Stimulated activated CD8-positive, alpha-beta memory T cell treated with anti-CD3 and anti-CD28 coated beads, Interleukin-15, amount 100 ng/mL, for 4 hours (primary cell): ENCODE measurements at places on chromosomes 12 and 14.

DNA sequence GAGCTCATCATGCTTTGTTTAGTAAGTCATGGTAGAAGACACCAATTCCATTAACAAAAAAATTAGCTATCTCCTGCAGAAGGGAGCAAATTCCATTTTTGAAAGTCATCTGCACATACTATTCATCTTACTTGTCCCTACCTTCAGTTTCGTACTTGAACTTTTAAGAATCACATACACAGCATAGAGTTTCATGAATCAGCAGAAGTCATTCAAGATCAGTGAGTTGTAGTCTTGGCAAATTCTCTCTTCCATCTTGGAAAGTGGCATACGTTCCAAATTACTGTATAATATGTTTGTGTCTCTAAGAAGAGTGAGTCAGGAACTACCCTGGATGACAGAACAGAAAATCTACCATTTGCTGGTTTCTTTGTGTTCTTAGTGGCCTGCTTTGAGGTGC is 14.1 kb downstream of the VRK1 start:
- DNase-seq: no peak

DNA sequence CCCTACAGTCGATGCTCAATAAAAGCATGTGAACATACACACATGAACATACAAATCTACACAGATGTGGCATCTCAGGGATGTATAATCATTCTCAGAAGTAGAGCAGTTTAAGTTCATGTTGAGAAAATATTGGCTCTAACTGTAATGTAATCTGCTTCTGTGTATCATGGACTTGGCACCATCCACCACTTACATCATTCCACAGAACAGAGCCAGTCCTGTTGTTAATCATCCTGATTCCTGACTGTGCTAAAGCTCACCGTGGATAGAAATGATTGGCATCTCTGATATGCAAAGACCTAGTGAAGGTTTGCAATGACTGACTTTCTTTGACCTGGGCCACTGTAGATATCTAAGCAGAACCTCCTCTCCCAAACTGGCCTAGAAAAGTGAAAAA is 1141.3 kb downstream of the BCL11B start:
- no peak for DNase-seq

GRCh38 chr12:52245962-52246569 is 13.0 kb downstream of the KRT7 start:
- DNase-seq: no peak

- DNase-seq: no peak
These were observed 211.4 kb upstream of the RTL1 start for GRCh38 chr14:101114726-101115515.

DNA sequence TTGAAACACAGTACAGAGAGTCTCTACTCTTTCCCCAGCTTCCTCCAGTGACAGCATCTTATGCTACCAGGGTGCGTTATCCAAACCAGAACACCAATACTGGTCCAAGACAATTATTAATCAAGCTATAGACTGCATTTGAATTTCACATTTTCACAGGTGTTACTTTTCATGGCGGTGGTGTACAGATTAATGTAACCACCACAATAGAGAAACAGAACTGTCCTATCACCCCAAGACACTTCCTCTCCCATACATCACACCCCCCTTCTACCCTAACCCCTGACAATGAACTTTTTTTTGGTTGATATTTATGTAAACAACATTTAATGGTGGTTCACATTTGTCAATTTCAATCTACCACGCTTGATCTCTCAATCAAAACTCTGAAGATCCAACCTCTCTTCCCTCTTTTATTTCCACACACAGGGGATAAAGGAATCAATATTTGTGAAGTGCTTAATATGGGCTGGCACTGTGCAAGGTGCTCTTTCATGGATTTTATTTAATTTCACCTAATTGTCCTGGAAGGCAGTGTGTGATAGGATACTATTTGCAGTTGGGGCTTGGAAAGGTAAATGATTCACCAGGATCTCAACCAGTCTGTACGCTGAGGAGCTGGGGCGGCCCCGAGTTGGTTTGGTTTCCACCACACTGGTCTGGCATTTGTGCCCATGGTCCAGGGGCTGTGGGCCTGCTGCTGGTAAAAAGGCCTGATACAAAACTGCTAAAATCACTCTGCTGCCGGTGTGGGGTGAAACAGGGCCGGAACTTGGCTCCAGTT is 54.6 kb upstream of the DICER1 start:
- no peak for DNase-seq

DNA sequence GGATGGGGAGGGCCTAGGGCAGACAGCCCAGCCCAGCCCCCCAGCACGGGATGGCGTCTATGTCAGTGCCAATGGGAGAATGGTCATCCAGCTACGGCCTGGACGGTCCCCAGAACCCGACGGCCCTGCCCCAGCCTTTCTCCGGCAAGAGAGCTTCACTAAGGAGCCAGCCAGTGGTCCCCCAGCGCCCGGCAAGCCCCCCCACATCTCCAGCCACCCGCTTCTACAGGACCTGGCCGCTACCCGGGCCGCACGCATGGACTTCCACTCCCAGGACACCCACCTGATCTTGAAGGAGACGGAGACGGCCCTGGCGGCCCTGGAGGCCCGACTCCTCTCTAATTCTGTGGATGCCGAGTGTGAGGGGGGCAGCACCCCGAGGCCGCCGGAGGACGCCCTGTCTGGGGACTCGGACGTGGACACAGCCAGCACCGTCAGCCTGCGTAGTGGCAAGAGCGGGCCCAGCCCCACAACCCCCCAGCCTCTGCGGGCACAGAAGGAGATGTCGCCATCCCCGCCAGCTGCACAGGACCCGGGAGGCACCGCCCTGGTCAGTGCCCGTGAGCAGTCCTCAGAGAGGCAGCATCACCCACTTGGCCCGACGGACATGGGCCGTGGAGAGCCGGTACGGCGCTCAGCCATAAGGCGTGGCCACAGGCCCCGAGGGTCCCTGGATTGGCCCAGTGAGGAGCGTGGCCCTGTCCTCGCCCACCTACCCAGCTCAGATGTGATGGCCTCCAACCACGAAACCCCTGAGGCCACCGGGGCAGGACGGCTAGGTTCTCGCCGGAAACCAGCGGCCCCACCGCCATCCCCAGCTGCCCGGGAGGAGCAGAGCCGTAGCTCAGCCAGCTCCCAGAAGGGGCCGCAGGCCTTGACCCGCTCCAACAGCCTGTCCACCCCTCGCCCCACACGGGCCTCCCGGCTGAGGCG is 21.9 kb downstream of the CEP170B start:
- DNase-seq: no peak

GRCh38 chr14:94373708-94374107 is 14.7 kb downstream of the SERPINA1 start:
- DNase-seq: no peak

DNA sequence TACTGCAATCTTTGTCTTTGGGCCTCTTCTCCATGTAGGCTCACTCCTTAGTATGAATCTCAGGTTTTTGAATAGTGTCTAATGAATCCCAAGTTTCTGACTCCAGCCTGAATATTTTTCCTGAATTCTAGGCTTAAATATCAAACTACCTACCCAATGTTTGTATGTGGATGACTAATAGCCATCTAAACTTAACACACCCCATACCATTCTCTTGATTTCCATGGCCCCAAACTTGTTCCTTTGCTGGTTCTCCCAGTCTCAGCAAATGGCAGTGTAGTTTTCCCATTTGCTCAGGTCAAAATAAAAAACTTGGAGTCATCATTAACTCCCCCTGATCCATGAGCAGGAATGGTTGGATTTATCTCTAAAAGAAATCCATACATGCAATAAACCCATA is 18.8 kb upstream of the SDR39U1 start:
- DNase-seq: no peak

- no peak for DNase-seq
These were observed 438.3 kb upstream of the MDGA2 start for GRCh38 chr14:48113713-48114112.

GRCh38 chr12:91627225-91627624 is 444.6 kb upstream of the DCN start:
- DNase-seq: no peak

DNA sequence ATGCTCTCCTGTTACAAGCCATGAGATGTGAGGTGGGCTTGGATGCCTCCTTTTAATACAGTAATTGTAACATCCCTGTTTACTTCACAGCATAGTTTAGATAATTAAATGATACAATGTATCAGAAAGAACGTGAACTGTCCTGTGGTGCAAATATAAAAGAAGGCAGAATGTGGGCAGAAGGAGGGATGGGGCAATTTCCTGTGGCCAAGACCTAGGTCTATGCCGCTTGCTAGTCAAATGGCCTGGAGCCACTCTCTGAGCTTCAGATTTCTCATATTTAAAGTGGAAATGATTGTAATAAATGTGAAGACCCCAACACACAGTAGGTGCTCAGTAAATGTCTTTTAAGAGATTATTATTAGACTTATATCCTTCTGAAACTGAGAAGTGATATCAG is 24.0 kb upstream of the EVL start:
- no peak for DNase-seq

DNA sequence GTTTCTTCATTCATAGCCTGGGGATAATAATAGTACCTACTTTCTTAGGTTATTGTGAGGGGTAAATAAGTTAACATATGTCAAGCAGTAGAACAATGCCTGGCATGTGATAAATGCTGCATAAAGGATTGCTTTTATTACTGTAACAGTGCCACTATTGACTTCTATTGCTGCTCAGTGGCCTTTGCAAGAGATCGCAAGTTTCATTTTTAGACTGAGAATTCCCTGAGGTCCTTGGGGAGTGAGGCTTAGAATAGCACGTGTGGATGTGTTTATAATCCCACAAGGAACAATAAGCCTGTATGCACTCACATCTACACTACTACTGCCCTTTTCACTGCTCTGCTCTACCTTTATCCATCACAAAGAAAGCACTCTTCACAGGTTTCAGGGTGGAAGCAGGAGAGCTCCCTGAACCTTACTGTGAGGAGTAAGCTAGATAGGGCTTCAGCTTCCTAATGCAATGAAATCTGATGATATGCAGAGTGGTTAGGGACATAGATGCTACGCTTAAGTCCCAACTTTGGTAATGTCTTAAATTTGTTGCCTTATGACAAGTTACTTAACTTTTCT is 302.6 kb downstream of the SNAPC1 start:
- DNase-seq: no peak

DNA sequence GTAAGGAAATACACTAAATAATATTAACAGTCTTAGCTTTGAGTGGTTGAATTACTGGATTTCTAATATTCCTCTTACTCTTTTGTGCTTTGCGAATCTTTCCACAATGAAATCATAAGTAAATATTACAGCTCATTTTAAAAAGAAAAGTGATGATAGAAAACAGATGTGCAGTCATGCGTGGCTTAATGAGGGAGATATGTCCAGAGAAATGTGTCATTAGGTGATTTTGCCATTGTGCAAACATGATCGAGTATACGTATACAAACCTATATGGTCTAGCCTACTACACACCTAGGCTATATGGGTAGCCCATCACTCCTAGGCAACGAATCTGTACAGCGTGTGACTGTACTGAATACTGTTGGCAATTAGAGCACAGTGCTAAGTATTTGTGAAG is 59.3 kb downstream of the SLC15A5 start:
- no peak for DNase-seq

GRCh38 chr14:51738754-51739153 is 87.0 kb downstream of the FRMD6 start:
- no peak for DNase-seq

GRCh38 chr14:74407801-74408154 is 18.2 kb downstream of the SYNDIG1L start:
- no peak for DNase-seq

DNA sequence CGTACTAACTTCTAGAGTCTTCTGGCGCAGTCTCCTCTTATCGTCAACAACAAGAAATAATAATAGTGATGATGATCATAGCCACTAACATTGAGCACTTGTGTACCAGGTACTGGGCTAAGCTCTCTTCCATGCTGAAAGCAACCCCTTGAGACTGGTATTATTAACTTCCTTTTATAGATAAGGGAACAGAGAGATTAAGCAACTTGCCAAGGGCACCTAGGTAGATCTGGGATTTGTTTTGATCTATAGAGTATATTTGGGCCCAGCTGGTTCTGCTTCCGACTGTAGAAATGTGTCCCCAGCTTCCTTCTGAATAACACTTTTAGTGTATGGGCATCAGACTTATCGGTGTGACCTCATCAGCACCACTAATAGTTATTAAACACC is 1.1 kb upstream of the ZNF219 start:
- DNase-seq: no peak
